ENCODE measurements at places on chromosomes 13 and 19.

DNA sequence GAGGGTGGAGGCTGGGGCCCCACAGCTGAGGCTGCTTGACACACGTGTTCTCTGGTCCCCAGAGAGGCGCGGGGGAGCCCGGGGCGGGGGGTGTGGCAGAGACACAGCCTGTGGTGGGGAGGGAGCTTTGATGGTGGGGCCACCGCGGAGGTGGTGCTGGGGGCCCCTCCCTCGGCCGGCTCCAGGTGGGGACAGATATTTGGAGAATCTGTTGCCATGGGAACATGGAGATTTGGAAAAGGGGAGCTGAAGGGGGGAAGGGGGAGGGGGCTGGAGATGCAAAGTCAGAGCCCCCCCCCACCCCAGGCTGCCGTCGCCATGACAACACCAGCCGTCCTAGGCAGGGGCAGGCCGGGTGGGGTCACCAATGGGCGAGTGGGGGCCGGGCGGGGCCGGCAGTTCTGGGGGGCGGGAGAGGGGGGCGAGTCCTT lies 1.2 kb downstream of the PRKCG start:
- peak; percentile 53 for DNase-seq

GRCh38 chr19:10214784-10215183 lies 16.3 kb downstream of the S1PR2 start:
- DNase-seq: no peak

DNA sequence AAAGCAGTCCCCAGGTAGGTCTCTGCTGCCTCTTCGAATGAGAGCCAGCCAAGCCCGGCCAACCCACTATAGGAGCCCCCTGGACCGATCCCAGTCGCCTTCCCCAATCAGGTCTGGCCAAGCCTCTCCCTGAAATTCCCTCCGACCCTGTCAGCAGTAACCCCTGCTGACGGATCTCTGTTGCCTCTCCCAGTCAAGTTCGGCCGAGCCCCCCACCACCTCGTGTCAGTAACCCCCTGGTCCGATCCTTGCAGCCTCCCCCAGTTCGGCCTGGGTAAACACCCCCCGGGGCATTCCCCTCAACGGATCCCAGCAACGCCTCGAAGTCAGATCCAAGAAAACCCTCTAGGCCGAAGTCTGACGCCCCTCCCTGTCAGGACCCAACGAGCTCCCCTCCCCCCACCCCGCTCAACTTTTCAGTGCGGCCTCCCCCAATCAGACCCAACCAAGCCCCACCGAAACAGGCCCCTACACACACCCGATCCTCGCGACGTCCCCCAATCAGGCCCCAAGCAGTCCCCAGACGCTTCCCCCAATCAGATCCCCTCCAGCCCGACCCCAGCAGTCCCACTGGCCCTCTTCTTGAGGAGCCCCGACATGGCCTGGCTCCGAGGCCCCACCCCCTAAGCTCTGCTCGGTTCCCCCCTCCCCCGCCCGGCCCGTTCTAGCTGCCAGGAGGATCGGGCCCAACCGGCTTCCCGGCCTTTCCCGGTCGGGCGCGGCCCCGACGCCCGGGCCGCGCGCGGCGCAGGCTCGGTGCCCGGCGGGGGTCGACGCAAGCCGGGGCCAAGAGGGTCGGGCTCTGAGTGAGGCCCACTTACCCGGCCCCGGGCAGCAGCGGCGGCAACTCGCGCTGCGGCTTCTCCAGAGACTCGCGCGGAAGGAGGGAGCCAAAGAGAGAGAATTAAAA lies 1.8 kb downstream of the TNPO2 start:
- peak; percentile 67 for DNase-seq

DNA sequence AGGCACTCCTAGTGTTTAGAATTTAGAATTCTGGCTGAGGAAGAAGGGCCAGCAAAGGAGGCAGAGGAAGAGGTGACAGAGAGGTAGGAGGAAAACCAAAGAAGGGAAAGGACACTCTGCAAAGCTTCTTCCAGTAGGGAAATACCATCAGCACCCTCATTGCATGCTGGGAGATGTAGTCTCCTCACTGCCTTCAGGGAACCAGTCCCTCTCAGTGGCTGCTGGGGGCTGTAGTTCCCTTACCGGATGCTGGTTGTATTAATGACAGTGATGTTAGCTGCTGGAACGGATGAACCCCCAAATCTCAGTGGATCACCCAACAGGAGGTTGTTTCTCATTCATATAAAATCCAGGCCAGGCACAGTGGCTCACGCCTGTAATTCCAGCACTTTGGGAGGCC lies 10.1 kb downstream of the GRIN2D start:
- peak; percentile 72 for DNase-seq

DNA sequence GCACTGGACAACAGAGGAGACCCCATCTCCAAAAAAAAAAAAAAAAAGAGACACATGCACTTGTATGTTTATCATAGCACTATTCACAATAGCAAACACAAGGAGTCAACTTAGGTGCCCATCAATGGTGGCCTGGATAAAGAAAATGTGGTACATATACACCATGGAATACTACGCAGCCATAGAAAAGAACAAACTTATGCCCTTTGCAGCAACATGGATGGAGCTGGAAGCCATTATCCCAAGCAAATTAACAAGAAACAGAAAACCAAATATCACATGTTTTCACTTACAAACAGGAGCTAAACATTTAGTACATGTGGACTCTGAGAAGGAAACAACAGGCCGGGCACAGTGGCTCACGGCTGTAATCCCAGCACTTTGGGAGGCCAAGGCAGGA lies 155.7 kb downstream of the ABCC4 start:
- DNase-seq: no peak

DNA sequence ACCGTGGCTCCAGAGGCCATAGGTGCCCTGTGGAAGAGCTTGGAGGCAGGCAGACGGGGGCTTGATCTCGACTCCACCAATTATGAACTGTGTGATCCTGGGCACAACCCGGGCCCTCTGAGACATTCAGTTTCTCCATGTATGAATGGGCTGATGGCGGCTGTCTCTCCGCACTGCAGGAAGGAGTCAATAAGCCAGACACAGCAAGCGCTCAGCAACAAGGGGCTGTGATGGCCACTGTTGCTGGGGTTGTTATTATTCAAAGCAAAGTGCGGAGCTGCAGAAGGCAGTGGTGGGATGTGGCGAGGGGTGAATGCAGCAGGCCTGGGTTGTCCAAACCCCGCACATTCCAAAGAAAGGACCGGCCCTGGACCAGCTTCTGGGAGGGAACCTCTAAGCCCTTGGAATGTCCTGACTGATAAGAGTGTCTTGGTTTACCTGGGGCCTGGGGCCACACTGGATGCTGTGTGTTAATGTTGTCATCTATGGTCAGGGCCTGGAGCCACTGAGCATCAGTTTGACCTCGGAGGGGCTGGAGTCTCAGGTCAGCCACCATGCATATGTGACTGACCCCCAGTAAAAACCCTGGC lies 8.3 kb downstream of the TMEM143 start:
- DNase-seq: no peak

DNA sequence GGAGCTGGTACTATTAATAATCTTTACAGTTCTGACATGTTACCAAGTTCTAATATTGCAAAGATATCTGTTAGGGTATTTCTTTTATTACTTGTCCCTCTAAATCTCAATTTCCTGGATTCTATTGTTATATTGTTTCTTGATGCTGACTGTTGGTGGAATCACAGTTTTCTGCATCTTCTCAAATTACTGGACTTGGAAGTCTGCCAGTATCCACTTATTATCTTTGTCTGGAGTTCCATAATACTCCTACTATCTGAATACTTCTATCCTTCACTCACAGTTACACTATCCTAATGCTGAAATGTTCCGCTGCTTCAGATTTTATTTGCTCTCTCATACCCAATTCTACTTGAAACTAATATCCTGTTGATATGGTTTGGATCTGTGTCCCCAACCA lies 1985.7 kb upstream of the PRR20A start:
- DNase-seq: no peak

Data from CD4-positive, alpha-beta T cell treated with Interleukin-1 beta for 1 hour (primary cell).